Right hindlimb (tissue), 1 donor: ENCODE measurements at places on chromosomes 6 and 20.
A peak's percentile ranks its signal among the peaks of the same experiment; 100 is the strongest.

DNA sequence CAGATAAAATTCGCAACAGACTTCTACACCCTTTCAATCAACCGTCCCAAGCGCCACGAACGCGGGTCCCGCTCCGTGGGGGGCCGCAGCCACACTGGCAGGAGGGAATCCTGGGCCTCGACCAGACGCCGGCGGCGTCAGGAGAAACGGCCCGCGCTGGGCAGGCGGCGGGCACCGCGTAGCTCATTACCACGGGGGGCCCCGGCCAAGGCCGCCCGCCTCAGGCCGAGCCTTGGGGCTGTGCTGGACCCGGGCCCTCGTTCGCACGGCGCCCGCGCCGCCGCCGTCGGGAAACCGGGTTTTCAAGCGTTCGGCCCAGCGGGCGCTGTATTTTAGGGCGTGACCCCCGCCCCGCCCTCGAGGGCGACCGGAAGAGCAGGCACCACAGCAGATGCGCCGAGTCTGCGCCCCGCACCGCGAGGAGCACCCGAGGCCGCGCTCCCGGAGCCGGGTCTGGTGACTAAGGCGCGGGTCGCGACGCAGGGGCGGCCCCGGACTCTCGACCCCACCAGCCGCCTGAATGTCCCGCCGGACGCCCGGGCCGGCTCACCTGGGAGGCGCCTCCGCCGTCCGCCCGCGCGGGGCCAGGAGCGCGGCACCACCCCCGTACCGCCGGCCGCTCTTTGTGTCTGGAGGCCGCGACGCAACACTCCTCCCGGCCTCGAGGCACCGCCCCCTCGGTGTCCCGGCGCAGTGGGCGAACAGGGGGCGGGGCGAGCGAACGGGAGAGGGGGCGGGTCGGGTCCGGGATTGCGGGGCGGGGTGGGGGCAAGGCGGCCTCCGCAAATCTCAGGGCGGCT, at the start of gene NINL:
TSS of gene NINL (minus strand) at position 627 of the 800 bp plus-strand sequence. CDS start 58,944 bp downstream, outside the sequence.
- peak; percentile 84 for DNase-seq

DNA sequence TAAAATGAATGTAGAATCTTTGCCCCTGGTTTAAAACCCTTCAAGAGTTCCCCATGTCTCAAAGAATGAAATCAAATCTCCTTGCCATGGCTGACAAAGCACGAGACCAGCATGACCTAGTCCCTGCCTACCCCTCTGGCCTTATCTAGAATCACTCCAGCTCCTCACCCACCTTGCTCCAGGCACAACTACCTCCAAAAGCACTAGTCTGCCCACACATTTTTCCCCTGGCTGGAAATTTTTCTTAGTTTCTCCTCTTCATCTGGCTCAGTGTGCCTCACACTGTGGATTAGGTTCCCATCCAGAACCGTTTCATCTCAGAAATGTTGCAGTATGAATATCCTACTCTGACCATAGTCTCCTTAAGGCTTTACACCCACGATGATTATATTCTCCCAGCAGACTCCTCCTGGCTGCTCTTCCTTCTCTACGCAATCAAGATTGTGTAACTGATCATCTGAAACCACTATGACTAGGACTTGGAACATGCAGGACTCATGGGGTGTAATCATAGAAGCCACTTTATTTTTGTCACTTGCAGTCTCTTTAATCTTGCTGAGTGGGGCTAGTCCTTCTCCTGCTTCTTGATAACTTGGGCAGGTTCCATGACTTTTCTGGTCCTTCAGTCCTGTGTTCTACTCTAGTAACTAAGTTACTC, 7.8 kb upstream of the MRS2 start:
- no peak for DNase-seq

DNA sequence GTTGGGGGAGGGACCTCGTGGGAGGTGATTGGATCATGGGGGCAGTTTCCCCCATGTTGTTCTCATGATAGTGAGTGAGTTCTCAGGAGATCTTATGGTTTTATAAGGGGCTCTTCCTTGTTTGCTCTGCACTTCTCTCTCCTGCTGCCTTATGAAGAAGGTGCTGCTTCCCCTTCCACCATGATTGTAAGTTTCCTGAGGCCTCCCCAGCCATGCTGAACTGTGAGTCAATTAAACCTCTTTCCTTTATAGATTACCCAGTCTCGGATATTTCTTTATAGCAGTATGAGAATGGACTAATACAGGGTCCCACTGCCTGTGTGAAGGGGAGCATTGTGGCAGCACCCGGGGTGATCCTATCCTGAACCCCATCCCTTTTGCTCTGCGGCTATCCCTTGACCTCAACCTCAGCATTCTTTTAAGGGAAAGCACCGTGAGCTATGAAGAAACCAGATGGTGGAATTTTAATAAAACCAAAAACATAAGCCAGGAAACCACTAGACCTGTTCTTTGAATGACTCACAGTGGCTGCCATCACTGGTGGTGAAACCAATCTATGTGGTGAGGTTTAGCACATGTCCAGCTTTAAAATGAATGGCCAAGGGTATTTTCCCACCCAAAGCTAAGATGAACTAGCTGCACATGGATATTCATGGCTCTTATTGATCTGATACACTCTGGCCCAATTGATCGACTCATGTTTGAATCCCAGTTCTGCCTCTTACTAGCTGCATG, 62.2 kb downstream of the ZDHHC14 start:
- DNase-seq: no peak

- no peak for DNase-seq
These were observed 15.8 kb downstream of the ANKRD60 start for GRCh38 chr20:58212636-58213035.

GRCh38 chr20:50460608-50461267, 49.4 kb upstream of the PTPN1 start:
- DNase-seq: peak; percentile 88

GRCh38 chr6:99297415-99297814, 52.1 kb downstream of the FAXC start:
- DNase-seq: no peak

DNA sequence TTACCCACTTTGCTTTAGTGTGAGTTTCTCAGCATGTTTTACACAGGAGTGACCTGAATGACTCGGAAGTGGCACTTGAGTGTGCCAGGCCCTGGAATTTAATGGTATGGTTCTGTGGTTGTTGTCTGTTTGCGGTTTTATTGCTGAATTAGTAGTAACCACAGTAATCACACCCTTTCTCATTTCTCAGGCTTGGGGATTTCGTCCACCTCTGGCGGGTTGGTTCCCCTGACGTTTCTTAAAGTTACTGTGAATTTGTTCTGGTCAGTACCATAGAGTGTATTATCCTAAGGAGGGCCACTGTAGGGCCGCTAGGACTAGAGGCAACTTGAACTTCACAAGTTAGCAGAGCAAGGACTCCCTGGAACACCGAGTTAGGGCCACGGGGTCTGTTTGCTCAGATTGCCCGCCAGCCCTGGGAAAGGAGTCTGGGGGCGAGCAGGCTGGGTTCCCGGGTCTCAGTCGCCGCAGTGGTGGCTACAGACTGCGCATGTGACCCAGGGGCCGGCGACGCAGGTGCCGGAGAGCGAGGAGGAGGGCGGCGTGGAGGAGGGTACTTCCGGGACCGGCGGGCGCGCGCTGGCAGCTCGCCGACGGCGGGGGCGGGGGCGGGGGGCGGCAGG, 546 bp upstream of the KLHL32 start:
- DNase-seq: no peak

DNA sequence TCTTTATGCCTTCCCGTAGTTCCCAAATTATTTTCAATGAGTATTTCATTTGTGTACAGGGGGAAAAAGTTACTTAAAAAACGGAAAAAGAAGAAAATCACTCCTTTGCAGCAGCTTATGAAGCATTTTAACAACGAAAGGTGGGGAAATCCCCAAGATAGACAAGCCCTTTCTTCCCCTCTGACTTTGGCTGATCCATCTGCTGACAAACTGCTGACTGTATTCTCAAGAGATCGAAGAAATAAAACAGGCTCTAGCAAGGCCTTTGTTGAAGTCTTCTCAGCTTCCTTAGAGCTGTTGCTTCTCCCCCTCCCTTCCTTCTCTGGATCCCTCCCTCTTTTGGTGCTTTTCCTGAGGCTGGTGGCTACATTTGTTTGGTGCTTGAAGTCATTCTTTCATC, 325.2 kb downstream of the NRN1 start:
- DNase-seq: no peak

DNA sequence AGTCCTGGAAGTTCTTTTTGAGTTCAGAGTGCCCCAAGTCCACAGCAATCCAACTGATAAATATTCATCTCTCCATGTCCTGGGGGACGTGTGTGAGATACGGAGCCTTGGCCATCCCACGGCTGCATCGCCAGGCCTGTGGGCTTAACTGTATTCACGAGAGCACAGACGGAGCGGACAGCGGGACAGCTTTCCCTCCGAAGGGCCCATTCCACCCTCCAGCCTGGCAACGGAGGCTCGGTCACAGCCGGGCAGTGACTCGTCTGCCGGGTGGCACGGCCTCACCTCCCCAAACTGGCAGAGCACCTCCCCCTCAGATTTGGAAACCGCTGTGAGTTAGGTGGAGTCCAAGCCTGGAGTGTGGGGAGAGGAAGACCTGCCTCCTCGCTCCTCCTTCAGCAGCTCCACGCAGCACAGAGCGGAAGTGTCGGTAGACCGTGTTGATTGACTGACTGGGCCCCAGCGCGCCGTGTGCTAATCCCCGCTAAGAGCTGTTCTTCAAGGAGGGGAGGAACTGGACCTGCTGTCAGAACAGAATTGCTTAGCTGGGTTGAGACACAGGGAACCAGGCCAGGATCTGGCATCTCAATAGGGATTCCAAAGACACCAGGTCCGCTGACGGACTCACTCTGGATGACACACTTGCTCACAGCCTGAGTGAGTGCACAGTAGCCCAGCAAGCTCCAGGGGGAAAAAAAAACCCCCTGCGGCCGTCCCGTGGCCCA, 10.9 kb downstream of the FOXF2 start:
- peak; percentile 14 for DNase-seq

GRCh38 chr20:3775457-3776108, 5.7 kb downstream of the SPEF1 start:
- DNase-seq: no peak

GRCh38 chr20:43771503-43772190, 44.8 kb upstream of the GTSF1L start:
- no peak for DNase-seq

GRCh38 chr6:45552536-45552935, 174.8 kb upstream of the SUPT3H start:
- no peak for DNase-seq

GRCh38 chr6:70163795-70164194, 139.1 kb downstream of the COL9A1 start:
- no peak for DNase-seq

GRCh38 chr6:9138936-9139335, 703.6 kb upstream of the SLC35B3 start:
- no peak for DNase-seq

GRCh38 chr6:36677059-36677749, 1.3 kb upstream of the CDKN1A start:
- no peak for DNase-seq

DNA sequence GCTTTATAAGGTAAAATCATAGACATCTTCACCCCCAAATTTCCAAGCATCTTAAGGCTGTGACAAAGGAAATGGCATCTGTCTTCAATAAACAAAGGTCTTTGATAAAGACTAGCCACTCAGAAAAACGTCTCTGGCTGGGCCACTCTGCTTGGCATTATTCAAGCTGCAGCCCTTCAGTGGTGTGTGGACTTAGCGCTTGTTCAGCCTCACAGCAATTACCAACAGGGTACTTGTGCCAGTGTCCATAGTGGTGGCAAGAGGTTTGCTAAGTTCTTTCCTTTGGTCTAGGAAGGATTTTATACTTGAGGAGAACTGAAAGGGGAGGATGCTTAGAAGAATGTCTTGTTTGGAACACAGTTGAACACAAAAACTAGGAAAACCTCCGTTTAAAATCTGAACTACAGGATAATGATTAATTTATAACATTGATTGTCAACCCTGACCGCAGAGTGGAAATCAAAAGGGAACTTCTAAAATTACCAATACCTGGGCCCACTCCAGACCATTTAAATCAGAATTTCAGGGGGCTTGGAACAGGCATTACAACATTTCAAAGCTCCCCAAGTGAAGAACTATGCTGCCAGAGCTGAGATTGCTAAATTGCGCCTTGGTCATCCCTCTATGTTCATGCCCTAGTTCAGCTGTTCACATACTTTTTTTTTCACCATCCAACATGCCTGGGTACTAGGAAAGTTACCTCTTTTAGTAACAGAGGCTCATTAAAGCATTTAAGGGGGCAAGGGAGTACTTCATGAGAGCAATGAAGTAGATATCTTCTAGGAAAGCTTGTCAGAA, 378.5 kb downstream of the FRK start:
- no peak for DNase-seq

DNA sequence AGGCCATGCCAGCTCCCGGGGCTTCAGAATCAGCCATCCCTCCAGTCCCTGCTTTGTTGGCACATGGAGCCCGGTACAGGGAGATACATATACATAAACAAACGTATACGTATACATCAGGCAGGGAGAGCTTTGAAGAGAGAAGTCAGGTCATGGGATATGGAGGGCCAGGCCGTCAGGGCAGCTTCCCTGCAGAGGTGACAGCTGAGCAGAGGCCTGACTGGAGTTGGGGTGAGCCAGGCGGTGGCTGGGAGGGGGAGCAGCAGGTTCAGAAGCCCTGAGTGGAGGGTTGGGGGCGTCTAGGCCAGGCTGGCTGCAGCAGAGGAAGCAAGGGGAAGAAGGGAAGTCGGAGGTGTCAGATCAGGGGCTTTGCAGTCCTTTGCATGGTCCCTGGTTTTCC, 61.7 kb downstream of the STK35 start:
- no peak for DNase-seq

- DNase-seq: no peak
These were observed 20.7 kb upstream of the ENPP1 start for GRCh38 chr6:131787079-131787478.

GRCh38 chr20:44334306-44334705, 2.5 kb upstream of the R3HDML start:
- DNase-seq: peak; percentile 29

DNA sequence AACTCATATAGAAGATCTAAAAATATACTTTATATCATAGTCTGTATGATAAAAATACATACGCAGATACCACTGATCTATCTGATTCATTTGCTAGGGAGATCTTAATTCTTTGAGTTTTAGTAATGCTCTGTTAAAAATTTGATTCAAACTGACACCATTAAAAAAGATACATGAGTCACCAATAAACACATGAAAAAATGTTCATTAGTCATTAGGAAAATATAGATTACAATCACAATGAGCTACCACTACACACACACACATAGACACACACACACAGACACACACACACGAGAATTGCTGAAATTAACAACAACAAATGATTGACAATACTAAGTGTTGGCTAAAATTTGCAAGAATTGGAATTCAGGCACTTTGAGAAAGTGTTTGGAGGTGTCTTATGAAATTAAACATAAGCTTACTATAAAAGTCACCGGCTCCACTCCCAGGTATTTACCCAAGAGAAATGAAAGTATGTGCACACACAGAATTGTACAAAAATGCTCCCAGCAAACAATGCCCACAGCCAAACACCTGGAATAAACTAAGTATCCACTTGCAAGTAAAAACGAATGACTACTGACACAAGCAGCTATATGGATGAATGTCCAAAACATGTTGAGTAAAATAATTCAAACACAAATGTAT, 117.7 kb upstream of the GGTLC1 start:
- no peak for DNase-seq

- no peak for DNase-seq
These were observed 268.7 kb downstream of the PTPRK start for GRCh38 chr6:128251445-128252340.
